ENCODE measurements at places on chromosomes 7 and 10.

DNA sequence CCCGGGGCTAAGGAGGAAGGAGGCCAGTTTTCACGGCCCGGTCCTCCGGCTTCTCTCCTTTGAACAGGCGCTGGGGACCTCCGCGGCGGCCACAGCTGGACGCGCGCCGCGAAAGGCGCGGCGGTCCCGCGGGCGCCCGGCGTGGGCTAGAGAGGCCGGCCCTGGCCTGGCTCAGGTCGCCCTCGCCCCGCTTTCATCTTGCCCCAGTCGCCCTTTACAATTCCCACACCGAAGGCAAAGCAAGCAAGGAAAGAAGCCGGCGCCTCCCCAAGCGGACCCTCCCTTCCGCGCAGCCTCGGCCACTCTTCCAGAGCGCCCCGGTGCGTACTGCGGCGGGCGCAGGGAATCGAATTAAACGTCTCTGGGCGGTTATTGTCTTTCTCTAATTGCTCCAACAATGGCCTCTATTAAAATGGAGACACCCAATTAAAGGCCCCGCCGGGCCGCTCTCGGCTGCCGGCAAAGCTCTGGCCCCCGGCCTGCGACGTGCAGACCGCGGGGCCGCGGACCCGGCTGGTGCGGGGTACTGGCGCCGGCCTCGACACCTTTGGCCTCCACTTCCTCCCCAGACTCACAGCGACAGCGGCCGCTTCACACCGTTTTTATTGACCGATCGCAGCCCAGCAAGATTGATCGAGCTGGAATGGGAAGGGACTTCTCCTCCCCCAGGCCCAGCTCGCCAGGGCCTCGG is 4.5 kb upstream of the GATA3 start:
- DNase-seq = no peak

DNA sequence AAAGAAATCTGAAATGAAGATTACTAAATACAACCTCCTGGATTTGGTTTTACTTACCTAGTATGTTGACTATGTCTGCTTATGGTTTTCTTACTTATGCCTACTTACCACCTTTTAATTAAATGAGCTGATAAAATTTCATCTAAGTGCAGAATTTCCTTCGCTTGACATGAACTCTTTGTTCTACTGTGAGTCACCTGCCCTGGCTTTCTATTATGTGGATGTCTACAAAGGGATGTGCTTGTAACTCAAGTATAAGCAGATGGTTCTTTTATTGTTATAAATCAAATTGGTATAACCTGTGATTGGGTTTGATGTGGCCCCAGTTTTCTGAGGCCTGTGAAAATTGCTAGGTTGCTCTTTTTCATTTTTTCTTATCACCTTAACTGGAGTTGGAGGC is 389.1 kb upstream of the ANKRD30A start:
- DNase-seq = no peak

GRCh38 chr7:81267508-81267907 is 348.7 kb upstream of the SEMA3C start:
- no peak for DNase-seq

- DNase-seq = no peak
Observed at GRCh38 chr7:26267601-26268166, 24.0 kb upstream of the SNX10 start.

DNA sequence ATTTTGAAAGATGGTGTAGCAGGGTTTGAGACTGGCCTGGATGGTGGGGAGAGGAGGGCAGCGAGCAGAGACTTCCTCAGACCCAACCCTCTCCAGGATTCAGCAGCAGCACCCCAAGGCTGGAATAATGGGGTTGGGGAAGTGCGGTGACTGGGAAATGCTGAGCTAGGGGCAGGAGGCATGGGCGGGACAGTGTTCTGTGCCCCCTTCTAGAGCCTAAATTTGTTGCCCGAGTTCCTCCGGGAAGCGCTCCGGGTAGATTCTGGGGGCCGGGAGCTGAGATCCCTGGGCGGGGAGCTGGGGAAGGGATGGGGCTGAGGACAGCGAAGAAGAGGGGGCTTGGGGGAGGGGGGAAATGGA is at the start of gene CHAT:
CHAT (plus strand) TSS at position 156 of the 360 bp plus-strand sequence; CDS start at position 309, 153 bp downstream.
- no peak for DNase-seq

All from activated CD8-positive, alpha-beta memory T cell treated with anti-CD3 and anti-CD28 coated beads, Interleukin-2, amount 50 U/mL, for 4 hours (primary cell).